ENCODE measurements at places on chromosomes 12 and 14. TPM values are rescaled to one million over a fixed set of nuclear protein-coding genes. Genes with fewer than 3 reads are reported as not detected.

DNA sequence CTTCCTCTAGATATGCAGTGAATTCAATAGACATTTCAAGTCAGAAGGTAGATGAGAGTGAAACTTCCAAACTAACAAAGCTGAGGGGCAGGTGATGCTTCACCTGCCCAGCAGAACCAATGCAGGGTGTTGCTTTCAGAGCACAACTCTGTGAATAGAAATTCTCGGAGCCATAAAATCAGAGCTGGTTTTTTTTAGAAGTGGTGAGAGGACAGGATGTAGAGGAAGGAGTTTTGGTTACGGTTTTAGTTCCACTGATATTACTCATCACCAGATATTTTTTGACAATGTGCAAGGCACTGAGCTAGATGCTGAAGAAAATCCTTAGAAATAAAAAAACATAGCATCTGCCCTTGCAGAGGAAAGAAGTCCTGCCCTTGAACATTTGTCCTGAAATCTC lies 62.2 kb downstream of the BMP4 start:
- no peaks in the 10 kb centered on the region for H3K27me3 ChIP-seq
- H3K4me1 ChIP-seq = no peaks in the 10 kb centered on the region
- H3K4me3 ChIP-seq = no peak overlapping the region
- DNase-seq = no peak
- no peaks in the 10 kb centered on the region for H3K36me3 ChIP-seq

DNA sequence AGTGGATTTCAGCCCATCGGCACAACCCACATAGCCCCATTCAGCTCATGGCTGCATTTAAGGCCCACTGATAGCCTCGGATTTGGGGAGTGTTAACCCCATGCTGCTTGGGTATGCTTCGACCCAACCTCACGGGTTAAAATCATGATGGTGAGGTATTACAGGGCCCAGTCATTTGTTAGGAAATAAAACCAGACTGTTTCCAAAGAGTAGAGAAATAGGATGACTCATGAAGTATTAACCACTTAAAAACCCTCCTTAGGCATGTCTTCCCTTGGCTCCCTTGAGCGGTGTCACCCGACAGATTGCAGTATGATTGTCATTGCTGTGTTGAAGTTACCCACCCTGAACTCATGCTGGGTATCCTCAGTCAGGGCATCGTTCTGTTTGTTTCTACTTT lies 289.1 kb downstream of the CACNA1C start:
- no peaks in the 10 kb centered on the region for H3K4me1 ChIP-seq
- H3K4me3 ChIP-seq = no peak overlapping the region
- H3K36me3 ChIP-seq = no peaks in the 10 kb centered on the region
- no peak for DNase-seq

DNA sequence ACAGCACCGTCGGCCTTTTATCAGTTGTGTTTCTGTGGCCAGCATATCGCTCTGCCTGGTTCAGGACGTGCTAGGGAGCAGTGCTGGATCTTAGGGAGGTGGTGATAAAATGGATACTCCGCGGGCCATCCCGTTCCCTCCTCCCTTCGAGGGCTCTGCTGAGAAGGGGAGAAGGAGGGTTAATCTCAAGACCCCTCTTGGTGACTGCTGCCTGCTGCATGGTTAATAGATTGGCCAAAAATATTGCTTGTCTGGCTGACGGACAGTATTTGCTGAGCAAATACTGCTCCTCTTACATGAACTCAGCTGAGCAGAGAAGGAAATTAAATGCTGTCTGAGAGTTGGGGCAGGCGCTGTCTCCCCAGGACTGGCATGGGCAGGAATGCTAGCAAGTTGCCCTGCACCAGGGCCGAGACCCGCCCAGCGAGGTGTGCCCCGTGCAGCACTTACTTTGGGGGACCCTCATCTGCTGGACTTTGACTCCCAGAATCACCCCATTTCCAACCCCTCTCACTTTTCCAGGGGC lies 1.2 kb downstream of the FBRSL1 start:
- peak overlapping the region; percentile 63 for H3K27ac ChIP-seq
- no peaks in the 10 kb centered on the region for H3K27me3 ChIP-seq
- H3K4me3 ChIP-seq = peak overlapping the region; percentile 58
- no peaks in the 10 kb centered on the region for H3K36me3 ChIP-seq

- no peaks in the 10 kb centered on the region for H3K36me3 ChIP-seq
- no peak overlapping the region for H3K4me3 ChIP-seq
- H3K4me1 ChIP-seq = no peaks in the 10 kb centered on the region
- no peak for DNase-seq
- no peaks in the 10 kb centered on the region for H3K27me3 ChIP-seq
These were observed 1.4 kb downstream of the PTPRR start for GRCh38 chr12:70919176-70919575.

DNA sequence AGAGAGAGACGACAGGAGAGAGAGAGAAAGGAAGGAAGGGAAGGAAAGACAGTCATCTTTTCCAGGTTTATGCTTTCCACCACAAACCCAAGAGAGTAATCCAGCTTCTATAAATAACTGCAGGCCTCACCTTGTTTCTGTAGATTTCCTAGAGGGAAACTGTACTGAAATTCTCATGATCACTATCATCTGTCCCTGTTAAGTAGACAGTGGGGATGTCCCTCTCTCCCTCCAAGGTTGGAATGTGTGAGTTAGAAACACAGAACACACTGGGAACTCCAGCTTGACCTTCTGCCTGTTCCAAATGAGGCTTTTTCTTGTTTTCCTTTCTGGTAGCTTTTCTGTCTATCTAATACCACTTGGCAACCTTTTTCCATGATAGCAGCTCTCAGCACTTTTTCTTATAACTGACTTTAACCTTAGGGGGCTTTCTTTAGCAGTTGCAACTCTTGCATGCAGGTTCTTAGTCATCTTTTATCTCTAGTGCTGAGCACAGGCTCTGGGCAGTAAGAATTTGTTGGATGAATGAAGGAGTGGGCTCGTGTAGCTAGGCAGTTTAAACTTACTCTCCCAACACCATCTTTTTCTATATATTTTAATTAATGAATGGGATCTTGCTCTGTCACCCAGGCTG lies 22.8 kb upstream of the FBXO33 start:
- H3K27ac ChIP-seq = no peak overlapping the region
- no peaks in the 10 kb centered on the region for H3K36me3 ChIP-seq
- no peaks in the 10 kb centered on the region for H3K4me1 ChIP-seq
- DNase-seq = no peak
- H3K27me3 ChIP-seq = no peaks in the 10 kb centered on the region
- H3K4me3 ChIP-seq = no peak overlapping the region

- H3K4me3 ChIP-seq = no peak overlapping the region
- H3K27me3 ChIP-seq = no peaks in the 10 kb centered on the region
- DNase-seq = no peak
- peak overlapping the region; percentile 70 for H3K27ac ChIP-seq
- H3K36me3 ChIP-seq = peaks cover 21% of the 10 kb centered on the region
These were observed 9.4 kb downstream of the SPRYD3 start for GRCh38 chr12:53069621-53070410.

GRCh38 chr14:85363358-85363757 lies 166.6 kb upstream of the FLRT2 start:
- H3K4me1 ChIP-seq = no peaks in the 10 kb centered on the region
- DNase-seq = no peak
- H3K36me3 ChIP-seq = no peaks in the 10 kb centered on the region
- no peak overlapping the region for H3K4me3 ChIP-seq
- no peaks in the 10 kb centered on the region for H3K27me3 ChIP-seq

GRCh38 chr14:102746634-102747438 lies 30.4 kb upstream of the TRAF3 start:
- H3K27me3 ChIP-seq = no peaks in the 10 kb centered on the region
- H3K4me3 ChIP-seq = no peak overlapping the region
- DNase-seq = peak; percentile 47
- no peak overlapping the region for H3K27ac ChIP-seq

DNA sequence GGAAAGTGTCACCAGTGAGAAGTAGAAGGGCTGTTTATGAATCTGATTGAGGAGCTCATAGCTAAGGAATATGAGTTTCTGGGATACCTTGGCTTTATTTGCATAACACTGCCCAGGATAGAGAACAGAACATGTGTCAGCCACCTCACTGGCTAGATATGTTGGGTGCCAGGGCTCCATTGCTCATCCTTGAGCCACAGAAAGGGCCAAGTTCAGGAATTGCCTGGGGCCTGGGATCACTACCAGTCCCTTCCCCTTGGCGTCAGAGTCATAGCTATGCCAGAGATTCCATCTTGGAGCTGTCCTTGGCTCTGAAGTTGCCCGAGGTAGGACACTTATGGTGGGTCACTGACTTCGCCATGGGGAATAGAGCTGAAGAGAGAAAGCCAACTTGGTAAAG lies 49.0 kb downstream of the IFT43 start:
- DNase-seq = no peak
- peaks cover 4% of the 10 kb centered on the region for H3K36me3 ChIP-seq
- no peak overlapping the region for H3K27ac ChIP-seq
- H3K27me3 ChIP-seq = no peaks in the 10 kb centered on the region

DNA sequence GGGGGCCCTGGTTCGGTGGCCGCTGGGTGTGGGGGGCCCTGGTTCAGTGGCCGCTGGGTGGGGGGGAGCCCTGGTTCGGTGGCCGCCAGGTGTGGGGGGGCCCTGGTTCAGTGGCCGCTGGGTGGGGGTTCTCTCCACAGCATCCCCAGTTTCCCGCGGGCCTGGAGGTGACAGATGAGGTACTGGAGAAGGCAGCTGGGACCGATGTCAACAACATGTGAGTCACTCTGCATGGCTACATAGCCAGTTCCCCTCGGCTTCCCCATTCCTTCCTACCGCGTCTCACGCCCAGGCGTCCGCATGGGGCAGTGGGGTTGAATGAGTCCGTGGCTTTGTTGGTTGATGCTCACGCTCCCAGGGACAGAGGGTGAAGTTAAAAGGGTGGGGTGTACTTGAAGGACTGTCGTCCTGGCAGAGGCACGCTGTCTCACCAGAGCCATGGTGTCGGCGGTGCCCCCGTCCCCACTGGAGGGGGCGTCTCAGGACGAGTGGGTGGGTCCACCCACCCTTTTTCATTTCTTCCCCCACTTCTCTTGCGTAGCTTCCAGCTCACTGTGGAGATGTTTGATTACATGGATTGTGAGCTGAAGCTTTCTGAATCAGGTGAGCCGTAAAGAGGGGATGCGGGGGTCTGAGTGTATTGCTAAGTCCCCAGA lies 15.6 kb downstream of the HIP1R start:
- peaks cover 11% of the 10 kb centered on the region for H3K36me3 ChIP-seq
- H3K4me3 ChIP-seq = no peak overlapping the region
- peaks cover 9% of the 10 kb centered on the region for H3K4me1 ChIP-seq
- H3K27me3 ChIP-seq = no peaks in the 10 kb centered on the region

GRCh38 chr14:89351516-89352404 lies 65.3 kb downstream of the FOXN3 start:
- H3K4me3 ChIP-seq = no peak overlapping the region
- H3K36me3 ChIP-seq = no peaks in the 10 kb centered on the region
- no peak for DNase-seq
- no peaks in the 10 kb centered on the region for H3K27me3 ChIP-seq
- H3K27ac ChIP-seq = peak overlapping the region; percentile 78
- peaks cover 35% of the 10 kb centered on the region for H3K4me1 ChIP-seq

DNA sequence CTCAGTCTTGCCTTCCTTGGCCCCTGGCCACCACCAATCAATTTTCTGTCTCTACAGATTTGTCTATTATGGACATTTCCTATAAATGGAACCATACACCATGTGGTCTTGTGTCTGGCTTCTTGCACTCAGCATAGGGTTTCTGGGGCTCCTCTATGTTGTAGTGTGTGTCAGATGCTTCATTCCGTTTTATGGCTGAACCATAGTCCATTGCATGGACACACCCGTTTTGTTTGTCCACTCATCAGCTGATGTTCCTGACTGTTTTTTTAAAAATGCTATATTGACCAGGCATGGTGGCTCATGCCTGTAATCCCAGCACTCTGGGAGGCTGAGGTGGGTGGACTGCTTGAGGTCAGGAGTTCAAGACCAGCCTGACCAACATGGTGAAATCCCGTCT lies 21.0 kb downstream of the ARL6IP4 start:
- DNase-seq = no peak
- peaks cover 51% of the 10 kb centered on the region for H3K36me3 ChIP-seq
- H3K4me3 ChIP-seq = no peak overlapping the region
- no peaks in the 10 kb centered on the region for H3K4me1 ChIP-seq
- H3K27me3 ChIP-seq = no peaks in the 10 kb centered on the region
- no peak overlapping the region for H3K27ac ChIP-seq

- no peaks in the 10 kb centered on the region for H3K27me3 ChIP-seq
- H3K27ac ChIP-seq = no peak overlapping the region
- DNase-seq = no peak
- H3K4me1 ChIP-seq = no peaks in the 10 kb centered on the region
These were observed 11.7 kb upstream of the OASL start for GRCh38 chr12:121050725-121051124.

GRCh38 chr12:52023182-52023975 lies 16.6 kb downstream of the TAMALIN start:
- H3K27ac ChIP-seq = peak overlapping the region; percentile 80
- peak; percentile 98 for DNase-seq
- peak overlapping the region; percentile 47 for H3K4me3 ChIP-seq
- H3K27me3 ChIP-seq = no peaks in the 10 kb centered on the region
- H3K4me1 ChIP-seq = peaks cover 52% of the 10 kb centered on the region

- peaks cover 5% of the 10 kb centered on the region for H3K27me3 ChIP-seq
- H3K4me3 ChIP-seq = no peak overlapping the region
- H3K4me1 ChIP-seq = no peaks in the 10 kb centered on the region
- no peak for DNase-seq
- H3K27ac ChIP-seq = no peak overlapping the region
- H3K36me3 ChIP-seq = no peaks in the 10 kb centered on the region
These were observed 227.9 kb downstream of the SLC25A21 start for GRCh38 chr14:36944307-36945010.

DNA sequence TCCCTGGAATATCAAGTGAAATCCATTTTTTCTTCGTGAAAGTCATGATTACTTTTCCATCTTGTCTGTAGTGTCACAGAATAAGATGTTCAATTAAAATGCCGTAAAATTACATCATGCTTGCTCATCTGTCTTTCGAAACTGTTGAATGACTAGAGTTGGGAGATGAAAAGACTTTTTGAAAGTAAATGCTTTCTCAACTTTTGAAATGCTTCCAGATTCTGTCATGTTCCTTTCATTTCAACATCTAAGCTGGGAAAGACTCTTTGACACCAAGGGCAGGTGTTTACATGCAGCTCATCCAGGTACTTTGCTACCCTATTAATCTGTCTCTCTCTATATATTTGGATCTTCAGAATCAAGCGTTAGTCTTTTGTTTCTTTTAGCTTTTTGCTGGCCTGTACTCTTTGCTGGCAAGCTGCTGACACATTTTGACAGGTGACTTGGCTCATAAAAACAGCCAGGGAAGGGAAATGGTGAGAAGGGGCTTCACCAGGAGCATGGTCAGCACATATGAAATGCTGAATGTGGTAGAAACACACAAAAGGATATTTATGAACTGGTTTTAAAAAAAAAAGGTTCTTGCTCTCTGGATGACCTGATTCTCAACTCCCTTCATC lies 77.0 kb upstream of the METAP2 start:
- H3K4me1 ChIP-seq = no peaks in the 10 kb centered on the region
- H3K36me3 ChIP-seq = no peaks in the 10 kb centered on the region
- H3K4me3 ChIP-seq = no peak overlapping the region
- peaks cover under 1% of the 10 kb centered on the region for H3K27me3 ChIP-seq
- no peak for DNase-seq

Gene BATF
- 44.2 TPM for polyA plus RNA-seq

Gene INHBE
- not detected for polyA plus RNA-seq

Gene NR4A1
- 11.8 TPM for polyA plus RNA-seq

Gene TBC1D30
- 1.3 TPM for polyA plus RNA-seq

Gene ADAMTS20
- not detected for polyA plus RNA-seq

Gene CD69
- polyA plus RNA-seq = 55.1 TPM
